ENCODE measurements at places on chromosomes 5 and 9.
A peak's percentile ranks its signal among the peaks of the same experiment; 100 is the strongest.

- no peak for DNase-seq
Measured at GRCh38 chr5:151243127-151243526, 9.9 kb upstream of the GM2A start.

- no peak for DNase-seq
Measured at GRCh38 chr9:124122321-124122720, 110.8 kb downstream of the LHX2 start.

DNA sequence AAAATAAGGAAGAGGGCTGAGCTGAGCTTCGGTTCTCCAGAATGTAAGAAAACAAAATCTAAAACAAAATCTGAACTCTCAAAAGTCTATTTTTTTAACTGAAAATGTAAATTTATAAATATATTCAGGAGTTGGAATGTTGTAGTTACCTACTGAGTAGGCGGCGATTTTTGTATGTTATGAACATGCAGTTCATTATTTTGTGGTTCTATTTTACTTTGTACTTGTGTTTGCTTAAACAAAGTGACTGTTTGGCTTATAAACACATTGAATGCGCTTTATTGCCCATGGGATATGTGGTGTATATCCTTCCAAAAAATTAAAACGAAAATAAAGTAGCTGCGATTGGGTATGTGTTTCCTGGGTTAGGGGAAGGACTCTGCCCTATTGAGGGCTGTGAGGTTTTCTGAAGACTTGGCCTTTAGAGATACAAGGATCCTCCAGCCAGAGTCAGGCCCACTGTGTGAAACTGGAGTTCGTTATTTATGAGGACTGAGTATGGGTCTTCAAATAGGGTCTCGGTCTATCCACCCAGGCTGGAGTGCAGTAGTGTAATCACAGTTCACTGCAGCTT lies 3.8 kb downstream of the EGR1 start:
- no peak for DNase-seq

DNA sequence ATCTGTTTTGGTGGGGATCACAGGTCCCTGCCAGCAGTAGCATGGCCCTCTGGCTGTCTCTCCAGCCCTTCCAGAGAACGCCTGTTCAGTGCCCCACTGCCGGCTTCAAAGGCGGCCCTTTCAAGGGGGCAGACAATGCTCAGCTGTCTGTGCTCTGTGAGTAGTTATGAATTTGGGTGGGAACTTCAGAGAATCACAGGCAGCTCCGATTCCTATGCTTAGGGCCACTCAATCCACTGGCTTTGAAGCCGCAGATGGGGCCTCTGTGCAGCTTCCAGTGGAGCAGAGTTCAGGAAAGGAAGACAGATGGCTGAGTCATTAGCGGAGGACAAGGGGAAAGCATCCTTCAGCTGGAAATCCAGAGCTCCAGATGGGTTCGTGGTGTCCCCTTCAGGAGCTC lies 42.4 kb downstream of the NKX2-5 start:
- DNase-seq, result no peak

DNA sequence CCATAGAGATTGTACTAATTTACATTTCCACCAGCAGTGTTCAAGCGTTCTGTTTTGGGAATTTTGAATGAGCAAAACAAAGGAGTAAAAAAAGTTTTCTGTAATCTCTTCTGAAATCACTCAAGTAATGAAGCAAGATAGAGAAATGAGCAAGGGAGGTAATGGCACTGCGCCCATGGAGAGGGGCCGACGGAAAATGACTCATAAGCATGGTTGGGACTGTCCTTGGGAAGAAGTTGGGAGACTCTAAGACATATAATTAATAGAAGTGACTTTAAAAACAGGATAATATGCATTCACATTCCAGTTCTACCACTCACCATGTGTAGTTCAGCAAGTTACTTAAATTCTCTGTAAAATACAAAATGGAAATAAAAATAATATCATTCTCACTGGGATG lies 62.5 kb upstream of the C5orf46 start:
- DNase-seq, result no peak

DNA sequence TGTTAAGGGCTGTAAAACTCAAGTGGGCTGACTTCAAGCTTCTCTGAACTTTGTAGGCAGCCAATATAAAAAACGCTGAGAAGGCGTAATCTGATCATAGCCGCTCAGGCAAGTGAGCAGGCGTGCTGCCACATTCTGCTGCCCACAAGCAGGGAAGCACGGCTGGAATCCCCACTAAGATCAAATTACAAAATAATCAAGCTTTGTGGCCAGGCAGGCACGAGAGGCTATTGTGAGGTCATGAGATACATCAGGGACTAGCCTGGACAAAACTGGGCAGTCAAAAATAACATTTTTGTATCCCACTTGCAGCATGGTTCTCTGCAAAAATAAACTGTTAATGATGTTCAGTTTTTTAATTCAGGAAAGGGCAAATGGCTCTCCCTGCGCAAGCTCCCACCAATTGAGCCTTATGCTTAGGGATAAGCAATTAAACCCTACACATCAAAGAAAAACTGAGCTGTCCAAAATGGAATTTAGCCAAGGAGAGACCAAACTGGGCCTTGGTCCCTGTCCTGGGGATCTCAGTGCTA lies 64.0 kb downstream of the POU5F2 start:
- DNase-seq, result no peak

- DNase-seq, result no peak
Measured at GRCh38 chr9:73039271-73040263, 86.7 kb upstream of the ALDH1A1 start.

- peak; percentile 38 for DNase-seq
Measured at GRCh38 chr5:158451203-158451992, 592.5 kb upstream of the CLINT1 start.

- no peak for DNase-seq
Measured at GRCh38 chr5:169796731-169797130, 159.7 kb downstream of the DOCK2 start.

GRCh38 chr5:157734436-157734835 lies 3.2 kb downstream of the THG1L start:
- DNase-seq, result no peak

- DNase-seq, result no peak
Measured at GRCh38 chr5:147689426-147689825, 93.1 kb downstream of the JAKMIP2 start.

- DNase-seq, result peak; percentile 87
Measured at GRCh38 chr5:132495667-132496190, 5.2 kb upstream of the IRF1 start.

- DNase-seq, result no peak
Measured at GRCh38 chr5:91424638-91425436, 41.7 kb upstream of the ARRDC3 start.

DNA sequence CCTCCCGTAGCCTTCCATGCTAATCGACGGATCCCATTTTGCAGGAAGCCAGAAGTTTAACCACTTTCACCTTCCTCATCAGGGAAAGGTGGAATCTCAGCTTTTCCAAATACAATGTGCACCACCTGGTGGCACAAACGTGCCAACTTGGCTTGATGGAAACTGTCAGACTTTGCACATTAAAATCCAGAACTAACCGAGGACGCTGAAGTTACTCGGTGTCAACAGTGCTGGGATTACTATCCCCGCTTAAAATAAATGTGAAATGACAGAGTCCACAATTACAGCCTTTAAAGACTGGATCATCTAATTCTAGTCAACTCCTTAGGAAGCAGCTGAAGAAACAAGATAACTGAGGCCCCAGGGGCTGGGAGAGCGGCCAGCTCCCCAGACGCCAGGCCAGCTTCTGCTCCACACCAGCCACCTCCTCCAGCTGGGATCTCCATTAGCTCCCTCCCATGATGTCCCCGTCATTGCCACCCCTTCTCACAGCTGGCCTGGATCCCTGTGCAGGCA lies 50.1 kb upstream of the RETREG1 start:
- DNase-seq, result peak; percentile 72

- no peak for DNase-seq
Measured at GRCh38 chr5:109825450-109825849, 135.7 kb downstream of the MAN2A1 start.

DNA sequence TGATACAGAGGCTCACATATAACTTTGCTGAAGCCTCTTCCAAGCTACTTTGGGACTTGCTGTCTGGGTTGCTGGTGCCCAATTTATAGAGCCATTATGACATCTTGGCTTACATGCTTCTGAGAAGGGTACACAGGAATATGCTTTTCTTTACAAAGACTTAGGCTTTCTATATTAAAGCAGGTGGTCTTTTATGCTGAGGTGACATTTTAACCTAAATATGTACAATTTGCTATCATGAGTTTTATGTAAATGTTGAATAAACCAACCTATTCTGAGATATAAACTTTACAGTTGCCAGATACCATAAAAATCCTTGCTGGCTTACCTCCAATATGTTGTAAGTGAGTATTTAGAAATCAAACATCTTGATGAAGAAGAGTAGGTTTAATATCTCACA lies 509.2 kb upstream of the CHD1 start:
- no peak for DNase-seq

DNA sequence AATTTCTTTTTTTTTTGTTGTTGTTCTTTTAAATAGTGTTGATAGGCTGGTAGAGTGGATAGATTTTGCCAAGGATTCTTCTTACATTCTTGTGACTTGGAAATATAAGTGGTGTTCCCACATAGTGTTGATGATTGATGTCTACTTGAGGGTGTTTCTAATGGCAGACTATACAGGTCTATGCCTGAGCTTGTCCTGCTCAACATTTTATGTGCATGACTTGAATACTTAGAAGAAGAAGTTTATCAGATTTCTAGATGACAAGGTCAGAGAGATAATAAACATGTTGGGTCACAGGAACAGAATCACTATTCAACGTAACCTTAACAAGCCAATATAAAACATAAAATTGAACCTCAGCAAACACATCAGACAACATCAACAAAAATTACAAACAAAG lies 24.2 kb downstream of the XRCC4 start:
- DNase-seq, result no peak

DNA sequence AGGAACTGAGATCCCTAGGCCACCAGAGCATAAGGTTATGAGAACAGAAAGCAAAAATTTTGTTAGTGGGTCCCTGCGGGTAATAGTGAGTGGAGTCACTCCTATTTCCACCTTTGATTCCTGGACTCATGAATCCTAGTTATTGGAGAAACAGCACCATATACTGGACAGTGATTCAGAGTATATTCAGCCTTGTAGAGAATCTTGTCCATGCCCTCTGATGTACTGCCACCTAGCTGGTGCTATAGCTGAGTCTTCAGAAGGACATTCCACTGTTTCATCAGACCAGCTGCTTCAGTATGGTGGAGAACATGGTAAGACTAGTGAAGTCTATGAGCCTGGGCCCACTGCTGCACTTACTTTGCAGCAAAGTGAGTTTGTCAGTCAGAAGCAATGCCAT lies 25.0 kb upstream of the ITGA2 start:
- DNase-seq, result no peak

- no peak for DNase-seq
Measured at GRCh38 chr5:112641515-112642110, 96.1 kb upstream of the APC start.

DNA sequence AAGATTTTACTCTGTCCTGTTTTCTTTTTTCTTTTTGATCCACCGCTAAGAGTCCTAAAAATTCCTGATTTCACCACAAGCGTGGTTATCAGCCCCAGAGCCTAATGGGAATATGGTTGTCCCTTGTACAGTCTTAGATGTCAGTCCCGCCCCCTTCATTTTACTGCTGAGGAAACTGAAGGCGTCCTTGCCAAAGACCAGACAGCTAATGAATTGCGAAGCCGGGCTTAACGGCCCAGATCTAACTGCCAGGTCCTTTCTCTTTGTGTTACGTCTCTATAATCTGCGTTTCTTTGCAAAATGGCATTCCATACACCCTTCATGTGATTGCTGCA lies 497 bp downstream of the NSA2 start:
- peak; percentile 52 for DNase-seq

DNA sequence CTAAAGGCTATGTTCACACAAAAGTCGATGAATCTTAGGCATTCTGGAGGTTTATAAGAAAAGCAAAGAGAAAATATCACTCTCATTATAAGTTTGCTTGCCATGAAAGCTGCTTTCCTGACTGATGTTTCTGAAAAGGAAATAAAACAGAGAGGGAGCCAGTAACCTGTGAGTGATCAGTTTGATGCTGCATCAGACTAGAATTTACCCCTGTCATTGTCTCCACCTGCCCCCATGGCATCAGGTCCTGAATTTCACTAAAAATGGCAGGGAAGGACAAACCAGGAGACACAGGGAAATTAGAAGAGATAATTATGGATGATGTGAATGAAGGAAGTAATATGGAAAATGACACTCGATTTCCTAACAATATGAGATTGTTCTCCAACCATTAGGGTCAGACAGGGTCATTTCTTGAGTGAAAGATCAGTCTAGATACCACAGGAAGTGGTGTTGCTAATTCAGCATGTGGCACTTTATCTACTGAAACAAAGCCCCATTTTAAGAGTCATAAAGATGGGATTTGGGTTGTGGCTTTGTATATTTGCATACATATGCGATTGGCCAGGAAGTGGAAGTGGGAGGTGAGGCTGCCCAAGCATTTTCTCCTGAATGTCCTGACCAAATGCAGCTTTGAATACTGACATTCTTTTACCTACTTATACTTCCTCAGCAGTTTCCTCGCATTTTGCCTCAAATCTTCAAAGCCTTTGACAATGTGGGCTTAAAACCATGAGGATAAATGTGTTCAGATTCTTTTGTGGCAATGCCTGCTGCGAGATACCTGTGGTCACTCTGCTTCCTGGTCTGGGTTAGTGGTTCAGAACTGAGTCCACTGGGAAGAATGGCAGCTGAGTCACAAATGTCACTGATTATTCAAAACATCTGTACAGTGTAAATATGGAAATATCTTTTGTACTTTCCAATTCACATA lies 29.7 kb downstream of the MEGF10 start:
- DNase-seq, result no peak

DNA sequence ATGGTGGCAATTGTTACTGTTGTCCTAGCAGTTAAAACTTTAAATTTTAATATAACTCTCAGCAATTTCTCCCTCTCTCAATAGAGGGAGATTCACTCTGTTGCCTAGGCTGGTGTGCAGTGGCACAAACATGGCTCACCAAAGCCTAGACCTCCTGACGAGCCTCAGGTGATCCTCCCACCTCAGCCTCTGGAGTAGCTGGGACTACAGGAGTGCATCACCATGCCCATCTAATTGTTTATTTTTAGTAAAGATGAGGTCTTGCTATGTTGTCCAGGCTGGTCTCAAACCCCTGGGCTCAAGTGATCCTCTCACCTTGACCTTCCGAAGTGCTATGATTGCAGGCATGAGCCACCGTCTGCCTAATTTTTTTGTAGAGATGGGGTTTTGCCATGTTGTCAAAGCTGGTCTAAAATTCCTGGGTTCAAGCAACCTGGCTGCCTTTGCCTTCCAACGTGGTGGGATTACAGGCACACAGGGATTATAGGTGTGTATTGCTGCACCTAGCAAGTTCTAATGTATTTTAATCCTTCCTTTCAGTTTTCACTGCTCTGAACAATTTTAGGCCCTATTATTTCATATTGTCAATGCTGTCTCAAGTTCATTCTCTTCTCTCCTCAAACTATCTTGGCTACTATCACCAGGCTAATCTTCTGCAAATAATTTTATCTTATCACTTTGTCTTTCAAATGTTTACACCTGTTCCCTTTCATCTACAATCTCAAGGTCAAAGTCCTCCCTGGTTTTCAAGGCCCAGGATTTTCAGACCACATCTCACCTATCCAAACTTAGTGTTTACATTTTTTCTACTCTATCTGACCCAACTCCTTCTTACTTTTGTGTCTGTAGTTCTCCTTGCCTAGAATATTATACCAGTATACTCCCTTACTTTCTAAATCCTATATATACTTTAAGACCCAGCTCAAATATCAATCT lies 18.9 kb downstream of the ALDH1A1 start:
- DNase-seq, result no peak
